ENCODE measurements at places on chromosomes 6 and 20.
A peak's percentile ranks its signal among the peaks of the same experiment; 100 is the strongest.

- DNase-seq: no peak
These were observed 39.4 kb downstream of the SCML4 start for GRCh38 chr6:107784669-107785068.

DNA sequence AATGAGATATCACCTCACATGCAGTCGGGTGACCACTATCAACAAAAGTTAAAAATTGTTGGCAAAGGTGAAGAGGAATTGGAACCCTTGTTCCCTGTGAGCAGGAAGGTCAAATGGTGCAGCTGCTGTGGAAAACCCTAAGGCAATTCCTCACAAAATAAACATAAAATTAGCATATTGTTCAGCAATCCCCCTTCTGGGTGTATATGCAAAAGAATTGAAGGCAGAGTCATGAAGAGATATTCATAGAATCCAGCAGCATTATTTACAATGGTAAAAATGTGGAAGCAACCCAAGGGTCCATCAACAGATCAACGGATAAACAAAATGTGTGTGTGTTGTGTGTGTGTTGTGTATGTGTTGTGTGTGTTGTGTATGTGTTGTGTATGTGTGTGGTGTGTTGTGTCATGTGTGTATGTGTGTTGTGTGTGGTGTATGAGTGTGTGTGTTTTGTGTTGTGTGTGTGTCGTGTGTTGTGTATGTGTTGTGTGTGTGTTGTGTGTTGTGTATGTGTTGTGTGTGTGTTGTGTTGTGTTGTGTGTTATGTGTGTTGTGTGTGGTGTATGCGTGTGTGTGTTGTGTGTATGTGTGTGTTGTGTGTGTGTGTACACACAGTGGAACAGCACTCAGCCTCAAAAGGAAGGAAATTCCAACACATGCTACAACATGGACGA, 245.1 kb downstream of the ERMARD start:
- DNase-seq: no peak

DNA sequence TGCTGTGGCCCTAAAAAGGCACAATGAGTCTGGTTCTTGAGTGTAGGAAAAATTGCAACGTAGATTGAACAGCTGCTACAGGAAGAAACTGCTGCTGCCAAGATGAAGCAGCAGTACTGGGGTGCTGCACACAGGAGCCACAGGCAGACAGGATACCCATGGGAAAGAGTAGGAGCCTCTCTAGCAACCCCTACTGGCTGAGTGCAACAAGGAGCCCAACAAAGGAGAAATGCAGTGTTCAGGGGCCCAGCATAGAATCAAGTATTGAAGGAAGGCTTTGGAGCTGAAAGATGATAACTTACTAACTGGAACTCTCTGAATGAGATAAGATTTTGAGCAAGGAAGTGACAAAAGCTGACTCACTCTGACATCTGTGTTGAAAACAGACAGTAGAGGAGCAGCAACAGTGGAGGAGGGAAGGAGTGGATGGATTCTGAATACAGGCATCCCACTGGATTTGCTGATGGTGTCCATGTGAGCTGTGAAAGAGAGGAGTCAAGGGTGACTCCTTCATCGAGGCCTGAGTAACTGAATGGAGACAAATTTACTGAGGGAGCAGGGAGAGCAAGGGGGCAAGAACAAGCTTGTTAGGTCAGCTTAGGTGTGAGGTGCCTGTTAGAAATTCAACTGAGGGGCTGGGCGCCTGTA, 534.7 kb upstream of the JARID2 start:
- DNase-seq: no peak

DNA sequence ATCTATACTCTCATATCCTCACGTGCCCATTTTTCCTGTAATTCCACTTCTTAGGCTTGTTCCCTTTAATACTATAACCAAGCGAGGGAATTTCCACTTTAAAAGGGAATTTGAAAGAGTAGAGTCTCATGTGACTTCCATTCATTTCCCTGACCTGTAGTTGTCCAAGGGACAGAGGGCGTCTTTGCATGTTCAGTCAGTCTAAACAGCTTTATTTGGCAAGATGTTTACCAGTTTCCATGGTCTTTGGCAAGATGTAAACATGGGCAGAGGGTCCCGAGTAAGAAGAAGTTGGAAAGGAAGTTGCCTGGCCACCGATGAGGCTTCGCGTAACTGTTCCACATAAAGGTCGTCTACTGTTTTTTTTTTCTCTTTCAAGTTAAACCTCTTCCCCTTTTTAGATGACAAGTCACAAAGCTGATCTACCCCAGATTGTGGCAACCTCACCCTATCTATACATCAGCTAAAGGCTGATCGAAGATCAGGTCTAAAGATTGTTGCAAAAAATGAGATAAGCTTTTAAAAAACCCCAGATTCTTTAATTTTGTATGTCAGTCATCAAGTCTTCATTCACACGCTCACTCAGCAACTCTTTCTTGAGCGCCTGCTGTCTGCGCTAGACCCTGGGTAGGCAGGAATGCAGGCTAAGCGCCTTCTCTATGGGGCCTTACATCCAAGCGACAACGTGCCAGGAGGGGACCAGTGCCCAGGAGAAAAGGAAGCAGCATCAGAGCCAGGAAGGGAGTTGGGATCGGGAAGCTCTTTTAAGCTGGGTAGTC, 31.7 kb upstream of the CCR6 start:
- no peak for DNase-seq

DNA sequence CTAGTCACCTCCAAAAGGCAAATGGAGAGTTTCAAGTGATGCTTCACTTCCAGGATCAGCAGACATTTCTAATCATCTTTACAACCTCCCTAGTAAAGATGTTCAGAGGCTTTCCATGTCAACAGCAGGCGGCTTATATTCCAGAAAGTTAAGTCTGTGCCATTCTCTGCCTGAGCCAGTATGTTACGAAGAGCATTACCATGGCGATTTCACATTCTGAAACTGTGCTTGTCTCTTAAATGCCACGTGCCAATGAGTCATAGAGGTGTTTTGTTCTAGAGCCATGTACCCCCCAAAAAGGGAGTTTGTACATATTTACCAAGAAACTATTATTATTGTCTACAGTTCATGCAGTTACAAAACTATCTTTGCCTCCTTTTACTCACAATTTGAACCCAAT, 319.5 kb downstream of the FOXA2 start:
- DNase-seq: no peak

GRCh38 chr6:39806278-39806677, 14.1 kb downstream of the DAAM2 start:
- DNase-seq: no peak

GRCh38 chr6:56965126-56965525, 10.2 kb downstream of the BEND6 start:
- DNase-seq: no peak

GRCh38 chr6:141452354-141452686, 680.4 kb upstream of the GJE1 start:
- no peak for DNase-seq

DNA sequence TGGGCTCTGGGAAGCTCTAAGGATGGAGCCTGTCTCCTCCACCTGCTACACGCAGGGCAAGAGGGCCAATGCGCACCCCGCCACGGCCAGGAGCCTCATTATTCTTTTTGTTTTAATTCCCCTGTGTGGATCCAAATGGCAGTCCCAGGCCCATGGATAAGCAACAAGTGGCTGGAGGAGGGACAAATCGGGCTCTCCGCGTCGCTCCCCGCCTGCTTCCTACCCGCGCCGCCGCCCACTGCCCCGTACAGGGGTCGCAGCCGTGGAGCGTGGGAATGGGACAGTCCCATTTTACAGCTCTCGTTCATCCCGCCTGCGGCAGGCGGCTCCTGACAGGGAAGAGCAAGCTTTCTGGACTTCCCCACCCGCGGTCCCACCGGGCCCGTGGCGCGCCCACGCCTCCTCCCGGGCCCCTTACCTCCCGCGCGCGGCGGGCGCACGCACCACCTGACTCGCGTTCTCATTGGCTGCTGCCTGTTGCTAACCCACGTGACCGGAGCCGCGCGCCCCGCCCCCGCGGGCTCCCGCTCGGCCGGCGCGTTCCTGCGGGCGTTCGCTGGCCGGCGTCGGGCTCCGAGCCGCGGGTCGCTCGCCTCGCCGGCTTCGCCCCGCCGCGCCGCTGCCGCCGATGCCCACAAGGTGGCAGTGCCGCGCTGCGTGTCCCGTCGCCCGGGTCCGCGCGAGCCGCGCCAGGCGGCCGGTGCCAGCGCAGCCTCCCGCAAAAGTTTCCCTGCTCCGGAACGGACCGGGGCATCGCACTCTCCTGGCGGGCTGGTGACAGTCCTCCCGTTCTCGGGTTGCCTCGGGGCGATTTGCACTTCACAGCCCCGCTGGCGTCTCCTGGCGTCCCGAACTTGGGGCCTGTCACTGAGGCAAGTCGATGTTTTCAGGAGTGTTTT, 93.3 kb downstream of the CD83 start:
- DNase-seq: peak; percentile 53

GRCh38 chr6:19380293-19380692, 456.9 kb upstream of the ID4 start:
- DNase-seq: no peak
